ENCODE measurements at places on chromosomes 13 and 19.

GRCh38 chr13:112768795-112769481, 79.1 kb downstream of the ATP11A start:
- no peak for DNase-seq

- DNase-seq = peak; percentile 36
Measured at GRCh38 chr19:34676697-34677385, at the start of gene SCGB2B2. TSS of gene SCGB2B2 (minus strand) at chr19:34677159. CDS start at chr19:34594563, 82,596 bp downstream.

DNA sequence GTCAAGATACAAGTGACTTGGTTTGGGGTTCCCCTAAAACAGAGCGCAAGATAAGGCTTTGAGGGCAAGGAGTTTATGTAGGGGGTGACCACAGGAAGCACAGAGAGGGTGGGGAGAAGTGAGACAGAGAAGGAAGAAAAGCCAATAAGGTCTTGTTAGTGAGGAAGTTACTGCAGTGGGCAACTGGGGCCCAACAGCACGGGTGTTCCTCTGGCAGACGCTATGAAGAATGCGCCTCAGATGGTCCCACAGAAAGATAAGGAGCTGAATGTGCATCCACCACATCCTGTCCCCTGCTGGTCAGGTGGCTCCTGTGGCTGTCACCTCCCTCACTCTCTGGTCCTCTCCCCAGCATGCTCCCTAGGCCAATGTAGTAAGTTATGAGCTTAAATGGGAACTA, 333.5 kb downstream of the TSHZ3 start:
- DNase-seq = no peak

GRCh38 chr13:50284540-50284939, 269.3 kb downstream of the KCNRG start:
- no peak for DNase-seq

- DNase-seq = no peak
Measured at GRCh38 chr13:44400736-44401135, 27.1 kb downstream of the SERP2 start.

GRCh38 chr19:30276011-30276882, 95.9 kb upstream of the ZNF536 start:
- DNase-seq = no peak

DNA sequence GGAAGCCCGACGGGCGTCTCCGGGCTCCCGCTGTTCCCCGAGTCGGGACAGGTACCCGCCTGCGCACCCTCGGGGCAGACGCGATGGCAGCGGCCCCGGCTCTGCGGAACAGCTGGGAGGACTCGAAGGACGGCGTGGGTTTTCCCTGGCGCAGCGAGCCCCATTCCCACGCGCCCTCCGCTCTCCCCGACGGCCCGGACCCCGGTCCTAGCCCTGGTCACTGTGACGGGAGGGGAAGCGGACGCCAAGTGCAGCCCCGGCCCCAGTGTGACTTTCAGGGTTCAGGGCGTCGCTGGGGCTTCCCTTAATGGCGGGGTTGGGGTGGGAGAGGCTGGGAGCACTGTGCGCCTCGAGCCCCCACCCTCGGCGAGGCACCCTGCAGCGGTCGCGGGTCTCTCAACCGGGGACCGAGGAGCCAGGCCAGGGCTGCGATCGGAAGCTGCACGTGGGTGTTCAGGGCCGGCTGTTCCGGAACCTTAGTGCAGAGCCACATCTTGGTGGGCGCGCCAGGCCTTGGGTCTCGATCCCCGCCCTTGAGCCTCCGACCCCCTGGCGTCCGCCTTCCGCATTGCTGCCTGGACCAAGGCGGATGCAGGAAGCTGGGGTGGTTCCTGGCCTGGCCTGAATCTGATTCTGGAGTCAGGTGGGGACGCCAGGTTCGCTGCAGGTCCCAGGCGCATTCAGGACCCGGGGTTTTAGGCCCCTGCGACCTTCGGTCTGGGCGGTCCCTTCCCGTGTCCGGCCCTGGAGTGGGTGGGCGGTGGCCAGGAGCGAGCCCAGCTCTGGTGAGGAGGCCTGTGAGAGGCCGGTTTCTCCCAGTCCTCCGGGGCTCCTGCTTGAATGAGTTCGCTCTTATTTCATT, 3.5 kb downstream of the LGALS7B start:
- no peak for DNase-seq

GRCh38 chr19:50039968-50040367, 14.2 kb downstream of the ZNF473 start:
- no peak for DNase-seq

- no peak for DNase-seq
Measured at GRCh38 chr19:49150944-49151243, 4.3 kb downstream of the HRC start.

DNA sequence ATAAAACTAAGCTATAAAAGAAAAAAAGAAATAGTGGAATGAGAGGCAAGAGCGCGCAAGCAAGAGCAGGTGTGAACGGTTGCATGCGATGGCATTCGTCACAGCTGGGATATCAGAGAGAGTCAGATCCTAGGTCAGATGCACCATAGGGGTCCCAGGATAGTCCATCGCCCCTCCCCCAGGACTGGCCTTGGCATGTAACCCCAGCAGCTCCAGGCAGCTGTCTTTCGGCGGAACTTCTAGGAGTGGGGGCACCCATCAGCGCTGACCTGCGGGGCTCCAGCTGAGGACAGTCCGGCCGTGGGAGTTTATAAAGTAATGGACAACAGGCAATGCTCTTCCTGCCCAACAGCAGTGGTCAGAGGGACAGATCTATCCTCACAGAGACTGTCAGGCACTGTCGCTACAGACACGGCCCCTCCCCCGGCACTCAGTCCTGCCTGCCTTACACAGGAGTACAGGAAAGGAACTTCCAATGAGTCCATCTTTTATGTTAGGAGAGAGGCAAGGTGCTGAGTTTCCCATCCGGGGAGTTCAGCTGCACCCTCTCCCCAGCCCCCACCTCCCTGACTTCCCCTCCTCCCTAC, 1.4 kb downstream of the SIAH3 start:
- no peak for DNase-seq

DNA sequence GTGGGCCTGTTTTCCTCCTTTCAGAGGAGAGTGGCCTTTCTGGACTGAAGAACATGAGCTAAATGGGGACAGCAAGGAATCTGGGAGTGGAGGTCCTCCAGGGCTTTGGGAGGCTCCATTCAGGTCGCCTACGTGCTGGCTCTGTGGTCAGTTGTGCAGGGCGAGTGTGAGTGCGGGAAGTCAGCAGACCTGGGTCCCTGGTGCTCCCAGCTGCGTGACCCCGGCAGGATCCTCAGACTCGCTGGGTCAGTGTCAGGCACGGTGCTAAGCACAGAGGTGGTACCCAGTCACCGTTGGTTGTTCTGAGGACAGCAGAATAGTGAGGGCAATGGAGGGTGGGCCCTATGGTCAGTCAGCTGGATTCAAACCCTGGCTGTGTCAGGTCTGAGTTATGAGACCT, 85.8 kb downstream of the SIPA1L3 start:
- DNase-seq = no peak

GRCh38 chr13:73365681-73366080, 306.9 kb downstream of the KLF5 start:
- no peak for DNase-seq

GRCh38 chr19:31503211-31503610, 154.0 kb upstream of the TSHZ3 start:
- no peak for DNase-seq

GRCh38 chr13:58461217-58461616, 829.7 kb downstream of the PCDH17 start:
- DNase-seq = no peak

GRCh38 chr19:782878-783668, 14.2 kb upstream of the PTBP1 start:
- no peak for DNase-seq

- DNase-seq = no peak
Measured at GRCh38 chr13:24110011-24110410, 50.5 kb upstream of the SPATA13 start.

GRCh38 chr13:73258406-73258805, 199.6 kb downstream of the KLF5 start:
- no peak for DNase-seq

DNA sequence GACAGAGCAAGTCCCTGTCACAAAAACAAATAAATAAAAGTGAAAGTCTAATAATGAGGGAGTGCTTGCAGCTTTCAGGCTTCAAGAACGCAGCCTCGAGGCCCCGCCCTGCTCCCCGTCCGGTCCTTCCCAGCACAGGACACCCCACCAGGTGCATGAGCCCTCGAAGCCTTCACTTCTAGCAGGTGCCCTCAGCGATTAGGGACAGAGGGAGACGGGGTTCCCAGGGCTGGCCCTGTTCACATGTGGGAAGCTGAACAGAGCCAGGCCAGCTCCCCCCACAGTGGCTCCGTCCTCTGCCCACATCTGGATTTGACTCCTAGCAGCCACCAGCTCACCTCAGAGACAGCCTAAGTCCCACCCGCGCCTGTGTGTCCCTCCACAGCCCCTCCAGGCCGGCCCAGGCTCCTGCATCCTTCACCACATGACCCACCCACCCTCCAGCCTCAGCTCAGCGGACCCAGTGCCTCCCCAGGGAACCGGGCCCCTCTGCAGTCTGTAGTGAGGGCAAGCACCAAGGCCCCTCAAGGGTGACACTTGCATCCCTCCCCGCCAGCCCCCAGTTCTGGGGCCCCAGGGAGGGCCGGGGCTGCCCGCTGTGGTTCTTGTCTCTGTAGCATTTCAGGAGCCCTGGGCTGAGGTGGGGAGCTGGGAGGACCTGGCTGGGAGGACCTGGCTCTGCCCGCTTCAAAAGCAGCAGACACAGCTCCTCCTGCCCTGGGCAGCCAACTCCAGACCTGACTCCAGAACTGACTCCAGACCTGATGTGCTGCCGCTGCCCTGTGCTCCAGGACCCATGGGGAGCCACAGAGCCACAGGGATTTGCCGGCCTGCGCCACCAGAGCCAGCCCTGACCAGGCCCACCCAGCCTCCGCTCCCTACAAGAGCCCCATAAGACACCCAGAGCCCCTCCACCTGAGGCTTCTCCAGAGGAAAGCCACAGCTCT, 27.2 kb downstream of the GPX4 start:
- DNase-seq = no peak

GRCh38 chr13:94921181-94921580, 208.8 kb upstream of the SOX21 start:
- DNase-seq = no peak

GRCh38 chr13:105147461-105147860, 1388.0 kb downstream of the EFNB2 start:
- no peak for DNase-seq

- DNase-seq = no peak
Measured at GRCh38 chr19:17471410-17472125, 1.2 kb downstream of the SLC27A1 start.

- DNase-seq = no peak
Measured at GRCh38 chr19:15015946-15016542, 33.2 kb upstream of the CASP14 start.

- no peak for DNase-seq
Measured at GRCh38 chr19:35975608-35976214, 19.3 kb upstream of the SDHAF1 start.

DNA sequence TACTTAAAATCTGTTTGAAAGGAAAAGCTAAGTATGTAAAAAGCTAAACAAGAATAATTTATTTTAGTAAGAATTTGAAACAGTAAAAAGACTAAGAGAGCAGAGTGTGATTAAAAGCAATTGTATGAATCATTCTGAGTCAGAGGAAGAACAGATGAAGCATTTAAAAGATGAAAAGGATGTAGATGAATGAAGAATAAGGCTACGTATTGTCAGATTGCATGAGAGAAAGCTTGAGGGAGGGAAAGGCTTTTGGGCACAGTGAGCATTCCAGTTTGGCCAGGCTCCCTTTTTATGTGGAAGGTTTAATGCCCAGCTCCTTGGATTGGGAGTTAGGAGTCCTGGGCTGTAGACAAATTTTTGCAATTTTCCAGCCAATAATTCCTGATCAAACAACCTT, 117.7 kb downstream of the FREM2 start:
- DNase-seq = no peak

DNA sequence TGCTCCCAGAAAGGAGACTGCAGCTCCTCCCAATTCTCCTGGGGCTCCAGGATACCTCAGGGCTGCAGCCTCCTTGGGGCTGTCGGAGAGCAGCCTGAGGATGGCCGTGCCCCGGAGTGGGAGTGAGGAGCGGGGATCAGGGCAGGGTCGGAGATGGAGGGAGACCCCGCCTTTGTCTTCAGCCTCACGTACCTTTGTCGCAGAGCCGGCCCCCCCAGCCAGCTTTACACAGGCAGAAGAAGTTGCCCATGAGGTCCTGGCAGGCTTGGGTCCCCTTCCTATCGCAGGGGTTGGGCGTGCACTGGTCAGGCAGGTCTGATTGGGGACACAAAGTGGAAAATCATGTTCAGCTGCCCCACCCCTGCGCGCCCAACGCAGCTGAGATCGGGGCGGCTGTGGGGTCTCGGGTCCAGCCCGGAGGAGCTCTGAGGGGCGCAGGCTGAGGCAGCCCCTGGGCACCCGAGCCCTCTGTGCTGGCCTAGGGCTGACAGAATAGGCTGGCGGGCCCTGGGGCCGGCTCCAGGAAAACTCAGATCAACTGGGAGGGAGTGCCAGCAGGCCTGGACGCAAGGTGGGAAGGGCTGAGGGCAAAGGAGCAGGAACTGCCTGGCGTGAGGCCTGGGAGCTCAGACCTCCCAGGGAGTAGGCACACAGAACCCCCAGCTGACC, 24.2 kb downstream of the GAS6 start:
- DNase-seq = no peak

GRCh38 chr13:49791315-49791710, 1.2 kb downstream of the KPNA3 start:
- DNase-seq = peak; percentile 9

GRCh38 chr19:12997179-12997966, 2.1 kb downstream of the NFIX start:
- no peak for DNase-seq
